ENCODE measurements at places on chromosomes 16 and 17.

GRCh38 chr17:16924696-16925440 is 47.0 kb downstream of the TNFRSF13B start:
- no peak for DNase-seq

GRCh38 chr17:5672815-5673430 is 88.6 kb upstream of the NLRP1 start:
- no peak for DNase-seq

GRCh38 chr17:78957128-78957527 is 22.6 kb downstream of the LGALS3BP start:
- DNase-seq = no peak

DNA sequence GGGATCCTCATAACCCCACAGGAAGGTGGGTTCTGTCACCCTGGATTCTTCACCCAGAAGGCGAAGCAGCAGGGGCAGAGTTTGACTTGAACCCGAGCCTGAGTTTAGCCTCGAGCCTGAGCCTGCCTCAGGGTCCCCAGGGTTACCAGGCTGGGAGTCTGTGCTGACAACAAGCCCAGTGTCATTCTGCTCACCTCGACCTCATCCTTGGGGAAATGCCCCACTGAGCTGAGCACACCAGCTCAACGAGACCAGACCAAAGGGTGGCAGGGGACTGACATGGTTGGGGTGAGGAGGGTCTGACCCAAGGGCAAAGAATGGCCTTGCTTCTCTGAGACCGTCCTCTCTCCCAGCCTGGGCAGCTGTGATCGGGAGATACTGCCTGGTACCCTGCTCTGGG is 20.2 kb downstream of the CACNG4 start:
- no peak for DNase-seq

- DNase-seq = no peak
These were observed 51.5 kb downstream of the HIC1 start for GRCh38 chr17:2106308-2106955.

GRCh38 chr17:77458202-77459017 is 317.6 kb downstream of the SEC14L1 start:
- DNase-seq = no peak

- DNase-seq = no peak
These were observed 3.8 kb downstream of the SMARCD2 start for GRCh38 chr17:63838631-63839171.

DNA sequence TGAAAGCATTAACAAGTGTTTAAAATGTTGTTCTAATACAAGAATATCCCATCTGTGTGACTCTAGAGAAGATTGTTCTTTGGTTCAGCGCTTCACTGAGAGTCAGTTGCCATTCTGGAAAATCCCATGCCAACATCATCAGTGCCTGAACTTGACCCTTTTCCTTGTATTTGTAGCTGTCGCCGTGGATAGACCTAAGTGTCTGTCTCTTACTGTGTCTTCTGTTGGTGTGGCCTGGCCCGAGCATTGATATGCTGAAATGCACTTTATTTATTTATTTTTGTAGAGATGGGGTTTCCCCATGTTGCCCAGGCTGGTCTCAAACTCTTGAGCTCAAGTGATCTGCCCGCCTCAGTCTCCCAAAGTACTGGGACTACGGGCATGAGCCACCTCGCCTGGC is 76.0 kb downstream of the MYH11 start:
- DNase-seq = no peak

GRCh38 chr16:57758331-57759117 is 23.0 kb downstream of the KATNB1 start:
- DNase-seq = no peak

DNA sequence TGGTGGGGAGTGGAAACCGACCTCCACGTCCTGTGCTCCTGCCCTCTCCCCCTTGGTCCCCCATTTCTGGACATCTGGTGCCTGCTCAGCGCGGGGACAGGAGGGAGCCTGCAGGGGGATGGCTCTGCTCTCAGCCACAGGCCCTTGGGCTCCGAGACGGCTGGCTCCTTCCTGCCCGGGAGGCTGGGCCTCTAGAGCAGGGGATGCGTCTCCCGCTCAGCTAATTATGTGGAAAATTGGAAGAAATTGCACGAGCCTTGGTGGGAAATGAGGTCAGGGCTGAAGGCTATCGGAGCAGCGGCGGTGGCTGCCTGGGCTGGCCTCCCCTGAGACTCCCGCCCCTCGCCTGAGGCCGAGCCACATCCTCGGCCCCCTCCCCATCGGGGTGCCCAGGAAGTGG is 154.6 kb upstream of the CIBAR2 start:
- no peak for DNase-seq

DNA sequence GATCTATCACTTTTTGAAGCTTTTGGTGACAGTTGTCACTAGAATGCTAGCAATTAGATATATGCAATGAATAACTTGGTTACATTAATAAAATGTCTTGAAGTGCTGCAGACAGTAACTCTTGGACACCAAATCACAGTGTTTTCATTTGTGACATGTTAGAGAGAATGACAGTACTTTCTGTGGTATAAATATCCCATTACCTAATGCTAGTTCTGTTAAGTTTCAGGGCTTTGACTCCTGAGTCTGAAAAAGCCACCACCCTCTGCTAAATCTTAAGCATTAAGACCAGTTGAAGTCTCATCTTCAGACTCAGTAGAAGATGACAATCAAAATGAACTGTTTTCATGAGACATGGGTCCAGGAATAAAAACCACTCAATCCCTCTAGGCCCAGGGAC is 10.6 kb upstream of the CPHXL2 start:
- no peak for DNase-seq

DNA sequence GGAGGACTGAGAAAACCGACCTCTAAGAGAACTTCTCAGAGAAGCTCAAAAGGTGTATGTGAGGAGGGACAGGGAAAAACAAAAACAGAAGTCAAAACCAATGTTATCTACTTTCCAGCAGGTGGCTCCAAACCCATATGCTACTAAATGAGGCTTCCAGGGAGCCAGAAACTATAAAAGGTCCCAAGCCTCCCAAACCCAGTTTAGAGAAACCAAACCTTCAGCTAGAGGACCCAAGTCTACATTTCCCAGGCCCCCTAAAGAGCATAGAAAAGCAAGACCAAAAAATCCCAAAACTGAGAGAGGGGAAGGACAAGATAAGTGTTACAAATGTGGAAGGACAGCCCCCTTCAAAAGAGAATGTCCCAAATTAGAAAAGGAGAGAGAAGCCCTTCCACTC is 3.7 kb downstream of the HPR start:
- no peak for DNase-seq

GRCh38 chr16:85137323-85138072 is 25.2 kb upstream of the CIBAR2 start:
- DNase-seq = no peak

GRCh38 chr17:74964988-74965622 is 7.5 kb downstream of the HID1 start:
- DNase-seq = no peak

DNA sequence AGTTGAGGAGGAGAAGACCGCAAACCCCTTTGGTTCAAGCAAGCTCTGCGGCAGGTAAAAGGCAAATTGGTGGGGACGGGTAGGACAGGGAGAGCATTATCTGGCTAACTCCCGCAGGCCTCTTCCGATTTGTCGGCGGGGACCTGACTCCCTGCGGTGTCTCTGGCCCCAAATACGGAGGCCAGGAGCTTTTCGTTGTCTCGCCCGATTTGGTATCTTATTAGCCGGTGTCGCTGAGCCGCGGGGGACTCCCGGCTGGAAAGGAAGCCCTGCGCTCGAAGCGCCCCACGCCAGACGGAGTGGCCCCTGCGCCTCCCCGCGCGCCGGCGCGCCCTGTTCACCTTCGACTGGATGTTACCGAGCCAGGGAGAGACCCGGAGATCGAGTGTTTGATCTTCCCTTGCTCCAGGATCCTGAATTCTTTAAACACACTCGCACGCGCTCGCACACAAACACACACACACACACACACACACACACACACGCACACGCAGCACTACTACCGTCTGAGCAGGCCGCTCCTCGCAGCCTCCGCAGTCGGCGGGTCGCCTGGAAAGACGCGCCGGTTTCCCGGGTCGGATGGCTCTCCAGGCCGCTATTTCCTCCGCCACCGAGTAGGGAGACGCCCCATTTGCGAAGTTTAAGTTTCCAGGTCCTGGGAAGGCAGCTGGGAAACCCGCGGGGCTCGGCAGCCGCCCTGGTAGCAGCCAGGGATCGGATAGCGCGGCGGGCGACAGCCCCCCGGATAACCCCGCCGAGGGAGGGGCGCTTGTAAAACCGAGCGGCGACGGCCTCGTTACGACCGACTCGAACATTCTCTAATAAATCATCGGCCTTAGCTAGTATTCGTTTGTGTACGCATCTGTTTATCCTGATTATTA is 3.3 kb downstream of the PRAC1 start:
- no peak for DNase-seq

DNA sequence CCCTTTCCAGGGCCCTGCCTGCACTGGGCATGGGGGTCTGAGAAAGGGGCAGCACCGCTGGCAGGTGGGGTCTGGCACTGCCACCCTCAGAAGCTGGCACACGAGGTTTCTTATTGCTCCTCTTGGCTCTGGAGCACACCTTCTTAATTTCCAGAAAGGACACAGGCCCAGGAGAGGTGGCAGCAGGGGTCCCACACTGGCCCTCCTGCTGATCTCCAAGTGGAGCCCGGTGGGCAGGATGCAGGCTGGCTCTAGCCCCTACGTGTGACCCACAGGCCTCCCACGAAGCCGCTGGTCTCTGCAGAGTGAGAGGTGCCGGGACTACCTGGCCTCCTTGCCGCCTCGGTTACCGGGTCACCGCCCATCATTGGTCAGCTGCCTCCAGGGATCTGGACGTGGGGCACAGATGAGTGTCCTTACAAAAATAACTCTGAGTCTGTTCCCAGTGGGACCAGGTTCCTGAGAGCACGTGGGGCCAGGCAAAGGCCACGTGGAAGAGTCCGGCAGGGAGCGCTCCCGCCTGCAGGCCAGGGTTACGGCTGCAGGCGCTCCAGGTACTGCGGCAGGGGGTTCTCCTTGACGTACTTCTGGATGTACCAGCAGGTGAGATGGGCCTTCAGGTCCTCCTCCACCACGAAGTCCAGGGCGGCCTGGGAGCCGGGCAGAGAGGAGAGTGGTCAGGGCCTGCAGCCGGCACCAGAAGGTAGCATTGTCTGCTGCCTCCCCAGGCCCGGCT is 10.3 kb downstream of the NATD1 start:
- DNase-seq = no peak

GRCh38 chr17:14739656-14740431 is 439.0 kb downstream of the HS3ST3B1 start:
- DNase-seq = no peak

DNA sequence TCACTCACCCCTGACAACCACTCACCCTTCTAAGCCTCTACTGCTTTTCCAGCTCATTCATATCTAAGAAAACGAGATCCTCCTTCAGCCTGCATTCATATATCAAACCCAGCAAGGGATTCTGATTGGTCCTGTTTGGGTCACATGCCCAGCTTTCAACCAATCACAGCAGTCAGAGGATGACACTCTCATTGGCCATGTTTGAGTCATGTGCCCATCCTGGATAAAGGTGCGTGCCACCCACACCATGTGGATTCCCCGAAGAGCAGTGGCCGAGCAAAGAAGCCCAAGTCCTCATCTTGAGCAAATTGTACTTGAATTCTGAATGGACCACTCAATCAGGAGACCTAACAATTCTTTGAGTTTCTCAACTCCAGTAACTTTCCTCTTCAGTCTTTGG is 45.0 kb downstream of the SCNN1G start:
- no peak for DNase-seq

DNA sequence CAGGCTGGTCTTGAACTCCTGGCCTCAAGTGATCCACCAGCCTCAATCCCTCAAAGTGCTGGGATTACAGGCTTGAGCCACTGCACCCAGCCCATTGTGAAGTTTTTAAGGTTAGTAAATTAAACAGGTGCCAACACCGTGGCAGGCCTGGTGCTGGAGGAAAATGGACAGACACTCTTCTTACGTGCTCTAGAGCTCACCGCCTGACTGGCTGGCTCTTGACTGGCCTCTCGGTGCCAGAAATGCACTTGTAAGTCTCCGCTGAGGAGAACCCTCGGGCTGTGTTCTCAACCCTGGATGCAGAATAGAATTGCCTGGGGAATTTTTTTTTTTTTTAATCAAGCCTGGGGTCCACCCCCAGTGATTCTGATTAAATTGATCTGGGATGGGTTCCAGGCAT is 10.3 kb upstream of the HAS3 start:
- no peak for DNase-seq

DNA sequence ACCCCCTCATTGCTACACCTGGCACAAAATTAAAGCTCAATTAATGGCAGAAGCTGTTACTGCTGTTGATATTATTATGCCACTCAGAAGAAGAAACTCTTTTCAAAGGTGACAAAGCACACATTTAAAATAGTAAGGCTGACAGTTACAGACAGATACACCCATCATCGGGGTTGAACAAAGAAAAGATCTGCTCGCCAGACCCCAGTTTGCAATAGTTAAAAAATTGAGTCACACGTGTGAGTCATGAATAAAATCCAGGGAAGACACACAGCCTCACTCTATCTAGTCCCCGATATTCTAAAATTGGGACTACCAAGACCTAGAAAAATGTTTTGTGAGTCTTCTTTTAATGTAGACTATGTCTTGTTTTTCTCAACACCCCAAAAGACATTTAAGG is 330.0 kb upstream of the SOX9 start:
- no peak for DNase-seq

- DNase-seq = no peak
These were observed 37.2 kb upstream of the HS3ST3A1 start for GRCh38 chr17:13638855-13639458.

DNA sequence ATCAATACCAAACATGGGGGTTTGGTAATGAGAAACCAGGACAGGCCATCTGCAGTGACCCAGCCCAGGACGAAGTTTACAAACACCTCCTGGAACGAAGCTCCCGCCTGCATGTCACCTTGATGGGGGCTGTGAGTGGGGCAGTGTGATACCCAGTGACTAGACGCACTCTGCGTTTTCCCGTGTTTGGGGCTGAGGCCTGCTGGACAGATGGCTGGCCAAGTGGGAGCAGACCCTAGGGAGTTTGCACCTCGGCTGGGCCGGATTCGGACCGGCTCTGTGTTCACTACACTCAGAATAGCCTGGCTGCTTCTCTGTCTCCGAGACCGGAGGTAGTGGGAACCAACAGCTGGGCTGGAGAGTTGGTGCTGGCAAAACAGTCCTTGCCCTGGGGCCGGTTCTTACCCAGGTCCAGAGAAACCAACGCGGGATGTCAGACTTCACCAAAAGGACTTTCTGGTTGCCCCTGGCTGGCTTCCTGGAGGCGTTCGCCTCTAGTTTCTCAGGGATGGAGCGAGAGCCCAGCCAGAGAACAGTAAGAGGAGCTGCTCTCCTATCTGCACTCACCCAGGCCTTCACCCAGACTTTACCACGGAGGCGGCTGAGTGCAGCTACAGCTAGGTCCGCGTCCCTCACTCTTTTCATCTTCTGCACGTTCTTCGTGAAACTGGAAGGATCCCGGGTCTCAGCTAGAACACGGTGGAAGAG is 20.4 kb downstream of the CARHSP1 start:
- no peak for DNase-seq

- no peak for DNase-seq
These were observed at the start of gene TNFRSF17 for GRCh38 chr16:11964761-11965551. Gene TNFRSF17 (plus strand): TSS chr16:11965210. CDS start chr16:11965325, 115 bp downstream.

- DNase-seq = no peak
These were observed 52.3 kb downstream of the AMFR start for GRCh38 chr16:56373003-56373402.
